ELR (cell line): ENCODE measurements at places on chromosomes 13 and 19.

- peak; percentile 40 for DNase-seq
Observed at GRCh38 chr13:114135731-114136171, 3.3 kb upstream of the RASA3 start.

DNA sequence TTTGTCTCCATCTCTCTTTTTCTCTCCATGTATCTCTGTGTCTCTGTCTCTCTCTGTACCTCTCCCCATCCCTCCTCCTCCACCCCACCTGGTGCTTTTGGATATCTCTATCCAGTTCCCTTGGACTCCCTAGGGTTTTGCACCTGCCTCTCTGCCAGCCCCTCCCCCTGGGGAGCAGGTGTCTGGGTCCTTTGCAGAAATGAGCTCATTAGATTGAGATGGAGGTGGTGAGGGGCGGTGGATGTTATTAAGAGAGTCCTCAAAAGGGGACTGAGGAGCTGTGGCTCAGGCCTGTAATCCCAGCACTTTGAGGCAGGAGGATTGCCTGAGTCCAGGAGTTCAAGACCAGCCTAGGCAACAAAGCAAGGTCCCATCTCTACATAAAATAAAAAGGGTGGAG is 2.1 kb downstream of the KCNN4 start:
- DNase-seq, result no peak

DNA sequence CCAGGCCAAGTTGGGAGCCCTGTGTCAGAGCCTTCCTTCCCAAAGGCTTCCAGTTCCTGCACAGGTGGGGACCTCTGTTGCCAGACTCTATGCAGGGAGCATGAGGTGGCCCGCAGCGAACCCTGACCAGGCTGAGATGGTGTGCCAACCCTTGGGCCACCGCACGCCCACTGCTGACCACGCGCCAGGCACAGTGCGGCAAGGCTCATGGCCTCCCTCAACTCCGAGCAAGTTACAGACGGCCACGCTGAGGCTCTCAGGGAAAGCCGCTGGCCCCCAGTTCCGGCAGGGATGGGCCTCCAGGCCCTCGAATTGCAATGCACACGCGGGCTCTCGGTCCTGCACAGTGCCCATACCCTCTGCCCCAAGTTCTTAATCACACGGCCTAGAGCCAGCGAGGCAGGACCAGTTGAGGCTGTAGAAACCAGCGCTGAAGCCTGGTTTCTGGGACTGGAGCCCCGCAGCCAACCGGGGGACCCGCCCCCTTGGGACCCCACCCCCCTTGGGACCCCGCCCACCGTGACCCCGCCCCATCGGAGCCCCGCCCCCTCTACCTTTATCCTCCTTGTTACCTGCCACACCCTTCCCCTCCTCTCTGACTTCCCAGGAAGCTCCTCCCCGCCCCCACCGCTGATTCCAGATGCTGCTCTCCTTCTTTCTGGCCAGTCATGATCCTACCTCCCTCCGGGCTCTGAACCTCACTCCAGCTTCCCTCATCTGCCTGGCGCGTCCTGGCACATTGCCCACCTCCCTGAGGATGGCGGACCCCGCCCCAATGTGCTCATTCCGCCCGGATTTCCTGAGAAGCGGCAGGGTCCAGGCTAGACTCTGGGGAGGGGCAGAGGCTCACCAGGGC is 6.0 kb downstream of the PEX11G start:
- no peak for DNase-seq

DNA sequence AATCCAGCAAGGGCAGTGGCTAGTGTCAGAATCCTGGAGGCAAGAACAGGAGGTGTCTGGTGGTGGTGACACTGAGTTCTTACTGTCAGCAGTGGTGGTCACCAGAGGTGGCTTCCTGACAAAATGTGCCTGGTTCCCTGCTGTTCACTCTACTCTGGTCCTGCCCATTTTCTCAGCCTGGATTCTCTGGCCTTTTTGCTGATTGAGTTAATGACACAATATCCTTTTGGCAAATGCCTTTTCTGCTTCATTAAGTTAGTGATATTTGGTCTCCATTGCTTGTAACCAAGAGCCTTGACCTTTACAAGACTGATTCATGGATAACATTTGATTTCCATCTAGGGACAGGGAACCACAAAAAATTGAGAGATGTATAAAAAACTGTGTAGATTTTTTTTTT is 51.1 kb downstream of the RFC3 start:
- DNase-seq, result no peak

DNA sequence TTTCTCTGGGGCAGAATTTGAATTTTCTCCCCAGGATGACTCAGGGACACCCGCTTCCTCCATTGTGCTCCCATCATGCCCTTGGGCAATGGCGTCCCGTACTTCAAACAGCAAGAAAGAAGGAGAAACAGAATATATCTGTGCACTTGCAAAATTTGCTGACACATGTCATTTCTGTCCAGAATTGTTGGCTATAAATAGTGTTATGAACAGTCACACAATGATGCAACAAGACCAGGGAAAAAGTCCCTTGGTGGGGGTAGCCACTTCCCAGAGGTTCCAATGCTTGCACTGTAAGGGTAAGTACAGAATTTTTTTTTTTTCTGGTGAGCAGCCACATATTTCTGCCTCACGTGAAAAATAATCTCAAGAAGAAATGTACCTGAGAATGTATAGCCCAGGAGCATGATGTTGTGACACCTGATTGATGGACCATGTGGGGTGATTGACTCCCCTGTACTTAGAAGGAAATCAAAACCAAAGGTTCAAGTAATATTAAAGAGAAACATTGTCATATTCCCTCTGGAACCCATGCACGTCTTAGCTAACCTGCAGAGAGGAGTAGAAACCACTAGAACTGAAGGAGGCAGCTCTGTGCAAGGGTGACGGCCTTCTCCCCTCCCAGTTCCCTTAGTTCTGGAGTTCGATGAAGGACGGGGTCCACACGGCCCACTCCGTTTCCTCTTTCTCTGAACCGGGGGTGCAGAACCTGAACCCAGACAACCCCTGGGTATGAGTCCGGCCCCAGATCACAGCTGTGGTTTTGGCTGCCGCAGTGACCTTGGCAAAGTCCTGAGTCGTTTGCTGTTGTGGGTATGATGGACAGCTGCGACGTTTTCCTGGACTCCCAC is 9.3 kb upstream of the LAIR1 start:
- no peak for DNase-seq

GRCh38 chr19:48290401-48290770 is 20.5 kb downstream of the ZNF114 start:
- peak; percentile 86 for DNase-seq

DNA sequence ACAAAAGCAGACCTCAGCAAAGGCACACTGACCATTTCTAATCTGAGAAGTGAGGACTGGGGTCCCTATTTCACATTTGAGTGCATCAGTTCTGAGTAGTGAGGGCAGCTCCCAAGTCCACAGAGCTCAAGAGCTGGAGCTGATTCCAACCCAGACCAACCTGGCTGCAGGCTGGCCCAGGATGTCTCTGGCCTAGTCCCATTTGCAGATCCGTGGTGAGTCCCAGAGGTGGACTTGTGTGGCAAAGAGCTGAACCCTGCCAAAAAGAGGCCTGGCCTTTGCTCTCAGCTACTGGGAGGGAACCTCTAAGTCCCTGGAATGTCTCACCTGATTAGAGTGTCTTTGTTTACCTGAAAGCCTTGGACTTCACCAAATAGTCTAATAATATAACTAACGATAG is 14.6 kb downstream of the SIGLEC7 start:
- no peak for DNase-seq

DNA sequence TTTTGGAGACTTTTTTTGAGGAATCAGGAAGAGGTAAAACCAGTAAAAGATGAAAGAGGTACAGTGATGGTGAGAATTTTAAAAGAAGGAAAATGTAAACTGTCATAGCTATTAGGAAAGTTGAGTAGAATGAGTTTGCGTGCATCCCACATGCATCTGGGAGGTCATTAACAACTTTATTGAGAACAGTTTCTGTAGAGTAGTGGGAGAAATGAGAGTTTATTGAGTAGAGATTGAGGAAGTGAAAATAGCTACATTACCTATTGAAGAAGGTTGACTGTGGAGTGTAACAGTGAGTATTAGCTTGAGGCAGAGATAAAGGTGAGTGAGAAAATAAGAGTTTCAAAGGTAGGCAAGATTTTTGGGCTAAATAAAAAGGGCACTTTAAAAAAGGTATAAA is 38.7 kb downstream of the BRCA2 start:
- DNase-seq, result no peak

DNA sequence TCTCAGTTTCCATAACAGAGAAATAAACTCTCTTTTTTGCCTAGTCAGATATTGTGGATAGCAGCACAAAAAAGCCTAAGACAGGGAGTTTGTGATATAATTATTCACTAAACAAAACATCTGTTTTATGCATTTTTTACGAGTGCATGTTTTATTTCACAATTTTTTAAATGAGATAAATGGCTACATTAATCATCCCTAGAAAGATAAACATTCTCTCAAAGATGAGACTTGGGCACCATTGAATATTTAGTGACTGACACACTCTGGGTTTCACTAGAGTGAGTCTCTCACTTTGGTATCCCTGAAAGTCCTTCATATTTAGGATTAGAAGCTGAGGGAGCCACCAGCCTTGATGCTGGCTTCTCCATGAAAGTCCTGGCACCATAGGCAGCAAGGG is 74.3 kb upstream of the LRCH1 start:
- no peak for DNase-seq

DNA sequence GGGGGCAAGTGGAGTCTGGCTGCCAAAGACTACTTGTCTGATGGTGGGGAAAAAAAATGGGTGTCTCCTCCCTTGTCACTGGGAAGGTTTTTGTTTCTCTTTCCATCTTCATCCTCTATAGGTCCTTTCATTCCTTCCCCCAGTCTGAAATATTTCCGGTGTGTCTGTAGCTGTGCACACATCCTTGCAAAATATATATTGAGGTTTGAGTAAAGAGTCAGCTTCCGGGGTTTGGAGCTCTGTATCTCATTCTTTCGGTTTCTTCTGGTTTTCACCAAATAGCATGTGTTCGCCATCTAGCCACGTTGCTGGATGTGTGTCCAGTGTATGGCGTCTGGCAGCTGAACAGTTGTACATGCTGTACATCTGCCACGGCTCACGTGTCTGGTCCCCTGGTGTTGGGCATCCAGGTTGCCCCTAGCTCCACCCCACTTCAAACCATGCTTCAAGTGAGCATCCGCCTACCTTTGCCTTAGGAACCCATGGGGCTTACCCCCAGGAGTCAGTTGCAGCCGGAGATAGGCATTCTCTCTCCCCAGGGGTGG is 142.2 kb downstream of the SIPA1L3 start:
- peak; percentile 87 for DNase-seq
